Skin of body (tissue), 3 donors: ENCODE measurements at places on chromosomes 4 and X. TPM values are rescaled to one million over a fixed set of nuclear protein-coding genes. Genes with fewer than 3 reads are reported as not detected.

The HERC6 gene
- total RNA-seq, result 4.9 TPM

- no peak for DNase-seq
These were observed 122.0 kb upstream of the PUDP start for GRCh38 chrX:7269991-7270390.

GRCh38 chr4:13137390-13137789, 346.8 kb downstream of the RAB28 start:
- no peak for DNase-seq

DNA sequence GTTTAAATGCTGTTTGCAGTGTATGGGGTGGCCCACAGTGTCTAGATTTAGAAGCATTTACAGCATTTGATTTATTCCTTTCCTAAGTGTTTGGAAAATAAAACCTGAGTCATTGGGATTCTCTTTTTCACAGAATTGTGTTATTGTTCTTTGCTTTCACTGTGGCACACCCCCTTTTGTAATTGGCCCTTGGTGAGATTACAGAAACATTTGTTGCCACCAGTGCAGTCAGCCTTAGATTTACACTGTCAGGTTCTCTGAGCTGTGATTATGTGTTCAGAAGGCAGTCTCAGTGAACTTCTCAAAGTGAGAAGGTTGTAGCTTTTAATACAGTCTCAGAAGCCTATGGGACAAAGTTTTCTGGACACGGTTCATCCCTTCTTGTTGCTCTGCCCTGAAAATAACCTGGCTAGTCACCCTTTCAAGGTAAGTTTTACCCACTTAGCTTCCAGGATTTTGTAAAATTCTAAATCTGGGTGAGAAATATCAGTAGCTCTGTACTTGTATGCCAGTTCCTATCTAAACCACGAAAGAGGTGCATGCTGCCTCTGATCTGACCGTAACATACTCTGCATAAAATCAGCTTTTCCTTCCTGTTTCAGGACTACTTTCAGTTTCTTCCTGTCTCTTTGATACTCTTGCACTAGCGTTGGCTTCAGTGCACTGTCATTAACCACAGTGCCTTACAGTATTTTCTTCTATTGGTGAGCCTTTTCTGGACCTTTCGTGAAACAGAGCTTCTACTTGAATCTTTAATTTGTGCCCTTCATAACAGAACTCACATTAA, 12.6 kb downstream of the RUFY3 start:
- DNase-seq, result no peak

The GK gene
- 12.5 TPM for total RNA-seq

The CCKAR gene
- total RNA-seq, result 0.49 TPM

DNA sequence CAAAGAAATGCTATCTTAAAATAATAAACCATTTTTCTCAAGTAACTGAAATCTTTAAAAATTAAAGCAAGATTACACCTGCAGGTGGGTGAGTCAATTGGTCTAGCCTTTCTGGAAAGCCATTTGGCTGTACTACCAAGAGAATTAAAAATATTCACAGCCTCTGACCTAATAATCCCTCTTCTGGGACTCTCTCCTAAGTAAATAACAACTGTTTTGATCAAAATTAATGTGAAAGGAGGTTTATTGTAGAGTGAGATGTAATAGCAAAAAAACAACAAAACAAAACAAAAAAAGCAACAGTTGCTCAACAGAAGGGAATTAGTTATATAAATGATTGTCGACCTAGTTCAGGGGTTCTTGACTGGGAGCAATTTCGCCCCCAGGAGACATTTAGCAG, 89.0 kb downstream of the GEMIN8 start:
- no peak for DNase-seq

The CT55 gene
- not detected for total RNA-seq

The GLRA3 gene
- total RNA-seq, result not detected

- no peak for DNase-seq
These were observed 8.0 kb upstream of the KCNE5 start for GRCh38 chrX:109632906-109633504.

The GAGE12J gene
- total RNA-seq, result not detected

The LDOC1 gene
- 3.3 TPM for total RNA-seq

DNA sequence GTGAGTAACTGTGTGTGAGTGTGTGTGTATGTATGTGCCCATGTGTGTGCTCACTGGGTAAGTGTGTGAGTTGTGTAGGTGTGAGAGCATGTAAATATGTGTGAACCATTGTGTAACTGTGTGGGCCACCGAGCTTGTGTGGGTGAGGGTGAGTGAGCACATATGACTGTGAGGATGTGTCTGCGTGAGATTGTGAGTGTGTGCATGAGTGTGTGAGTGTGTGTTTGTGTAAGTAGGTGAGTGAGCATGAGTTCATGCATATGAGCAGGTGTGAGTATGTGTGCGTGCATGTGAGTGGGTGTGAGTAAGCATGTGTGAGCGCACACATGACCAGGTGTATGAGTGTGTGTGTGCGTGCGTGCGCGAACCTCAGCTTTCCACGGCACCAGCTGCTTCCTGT, 1.4 kb upstream of the ATP2B3 start:
- no peak for DNase-seq

The RHOH gene
- 1.7 TPM for total RNA-seq

GRCh38 chrX:11135564-11136185, 24.5 kb downstream of the HCCS start:
- DNase-seq, result peak; percentile 38

The DCAF4L1 gene
- 0.20 TPM for total RNA-seq

GRCh38 chr4:70984589-70984988, 8.9 kb upstream of the DCK start:
- no peak for DNase-seq

GRCh38 chrX:134715930-134716619, 57.8 kb upstream of the PLAC1 start:
- DNase-seq, result no peak

The ENPEP gene
- total RNA-seq, result 26.7 TPM

The PFKFB1 gene
- 3.3 TPM for total RNA-seq

The CTAG2 gene
- not detected for total RNA-seq

The STK32B gene
- 6.5 TPM for total RNA-seq

GRCh38 chr4:163251204-163251603, 81.2 kb downstream of the NPY1R start:
- DNase-seq, result no peak

DNA sequence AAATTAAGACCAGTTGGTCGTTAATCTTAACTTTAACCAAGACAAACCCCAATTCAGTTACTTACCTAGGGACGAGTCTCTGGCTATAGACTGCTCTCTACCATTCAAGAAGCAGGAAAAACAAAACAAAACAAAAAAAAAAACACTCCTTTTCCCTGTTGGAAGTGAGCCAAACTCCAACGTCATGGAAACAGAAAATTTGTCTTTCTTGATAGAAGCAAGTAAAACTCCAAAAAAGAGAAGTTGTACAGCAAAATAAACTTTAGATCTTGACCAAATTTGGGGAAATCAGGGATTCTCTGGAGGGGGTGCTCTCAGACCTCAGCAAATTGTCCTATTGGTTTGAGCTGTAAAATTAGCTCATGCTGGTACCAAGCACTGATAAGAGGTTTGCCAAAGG, 3.7 kb downstream of the CNGA1 start:
- DNase-seq, result no peak

The VSIG1 gene
- total RNA-seq, result 0.20 TPM

GRCh38 chrX:134315866-134316265, 78.9 kb downstream of the CCDC160 start:
- DNase-seq, result no peak
